ENCODE measurements at places on chromosomes 5 and 9.

GRCh38 chr5:160970605-160971191 is 118.7 kb upstream of the ATP10B start:
- no peak overlapping the region for H3K27ac ChIP-seq
- H3K27me3 ChIP-seq = no peaks in the 10 kb centered on the region
- no peaks in the 10 kb centered on the region for H3K36me3 ChIP-seq
- H3K4me3 ChIP-seq = no peak overlapping the region
- DNase-seq = no peak

GRCh38 chr5:43627028-43627427 is 24.0 kb downstream of the NNT start:
- no peak overlapping the region for H3K4me3 ChIP-seq
- H3K27ac ChIP-seq = no peak overlapping the region
- no peaks in the 10 kb centered on the region for H3K27me3 ChIP-seq
- H3K36me3 ChIP-seq = peaks cover 11% of the 10 kb centered on the region
- H3K4me1 ChIP-seq = no peaks in the 10 kb centered on the region
- DNase-seq = peak; percentile 26

DNA sequence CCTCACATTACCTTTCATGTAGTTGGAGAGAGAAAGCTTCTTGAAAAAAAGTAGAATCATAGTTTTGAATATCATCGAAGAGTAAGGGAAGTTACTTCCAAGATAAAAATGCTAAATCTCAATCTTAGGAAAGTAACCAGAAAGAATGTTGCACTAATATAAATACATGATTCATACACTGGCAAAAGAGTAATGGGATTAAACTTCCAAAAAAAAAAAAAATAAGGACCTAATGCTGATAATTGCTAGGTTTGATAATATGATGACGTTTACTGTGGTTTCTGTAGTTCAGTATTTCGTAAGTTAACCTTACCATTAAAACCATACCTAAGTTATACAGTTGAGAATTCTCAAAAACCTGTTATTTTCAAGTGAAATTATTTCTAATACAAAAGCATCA is 573.8 kb upstream of the CDH9 start:
- H3K36me3 ChIP-seq = no peaks in the 10 kb centered on the region
- H3K4me1 ChIP-seq = no peaks in the 10 kb centered on the region
- H3K27me3 ChIP-seq = no peaks in the 10 kb centered on the region
- no peak for DNase-seq
- H3K4me3 ChIP-seq = no peak overlapping the region

- H3K4me1 ChIP-seq = peaks cover 64% of the 10 kb centered on the region
- no peak overlapping the region for H3K27ac ChIP-seq
- no peak overlapping the region for H3K4me3 ChIP-seq
- peaks cover 12% of the 10 kb centered on the region for H3K36me3 ChIP-seq
- H3K27me3 ChIP-seq = no peaks in the 10 kb centered on the region
- DNase-seq = no peak
Observed at GRCh38 chr5:32170303-32171151, 3.6 kb downstream of the GOLPH3 start.

DNA sequence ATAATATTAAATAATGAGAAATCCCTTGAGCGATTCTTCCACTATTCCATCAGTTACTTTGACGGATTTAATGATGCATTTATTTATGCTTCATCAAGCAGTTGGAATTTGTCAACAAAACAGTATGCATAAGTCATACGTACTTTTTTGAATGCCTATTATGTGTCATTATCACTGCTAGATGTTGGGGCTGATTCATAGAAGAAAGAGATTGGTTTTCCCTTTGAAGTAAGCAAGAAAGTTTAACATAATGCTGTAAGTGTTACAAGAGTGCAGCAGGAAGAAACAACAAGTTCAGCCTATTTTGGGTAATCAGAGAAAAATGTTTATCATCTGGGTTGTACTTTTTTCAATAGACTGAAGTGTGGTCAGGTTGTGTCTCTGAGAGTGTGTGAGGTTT is 121.2 kb upstream of the RANBP3L start:
- H3K27me3 ChIP-seq = no peaks in the 10 kb centered on the region
- no peak for DNase-seq
- no peaks in the 10 kb centered on the region for H3K36me3 ChIP-seq
- H3K4me1 ChIP-seq = peaks cover 14% of the 10 kb centered on the region
- H3K4me3 ChIP-seq = no peak overlapping the region
